Right ventricle myocardium inferior (tissue), 1 donor: ENCODE measurements at places on chromosomes 5 and 9. TPM values are rescaled to one million over a fixed set of nuclear protein-coding genes. Genes with fewer than 3 reads are reported as not detected.

The LHX2 gene
- not detected for total RNA-seq

The PGM5 gene
- 151 TPM for total RNA-seq

The NTNG2 gene
- total RNA-seq, result 1.4 TPM

DNA sequence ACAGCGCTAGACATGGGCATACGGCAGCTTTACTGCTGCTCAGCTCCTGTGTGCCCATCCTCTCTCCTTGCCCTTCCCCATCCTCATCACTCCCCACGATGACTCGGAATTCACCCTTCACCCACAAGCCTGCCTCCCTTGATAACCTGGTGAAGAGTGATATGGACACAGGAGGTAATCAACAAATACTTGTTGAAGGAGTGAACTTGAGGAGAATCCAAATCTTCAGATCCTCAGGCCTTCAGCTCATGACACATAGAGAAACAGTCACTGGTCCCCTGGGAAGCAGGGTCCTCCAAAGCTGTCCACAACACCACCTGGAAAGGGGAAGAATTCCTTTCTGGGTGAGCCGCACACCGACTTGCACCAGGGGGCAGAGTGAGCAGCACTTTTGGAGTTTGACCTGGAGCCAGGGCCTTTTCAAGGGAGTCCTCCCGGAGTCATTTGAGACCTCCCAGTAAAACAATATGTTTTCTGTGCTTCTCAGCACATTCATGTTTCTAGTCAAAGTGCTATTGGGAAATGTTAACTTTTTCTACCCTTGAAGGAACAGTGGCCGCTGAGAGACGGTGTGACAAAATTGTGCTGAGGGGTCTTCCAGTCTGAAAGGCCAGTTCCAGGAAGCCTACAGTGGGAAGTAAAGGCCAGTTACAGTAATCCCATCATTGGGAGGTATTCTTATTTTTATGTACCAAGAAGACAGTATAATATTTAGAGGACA lies 332.3 kb downstream of the CWC27 start:
- peak; percentile 68 for DNase-seq

GRCh38 chr5:176425138-176425537 lies 8.8 kb upstream of the CLTB start:
- no peak for DNase-seq

The CLIC3 gene
- total RNA-seq, result 1.1 TPM

DNA sequence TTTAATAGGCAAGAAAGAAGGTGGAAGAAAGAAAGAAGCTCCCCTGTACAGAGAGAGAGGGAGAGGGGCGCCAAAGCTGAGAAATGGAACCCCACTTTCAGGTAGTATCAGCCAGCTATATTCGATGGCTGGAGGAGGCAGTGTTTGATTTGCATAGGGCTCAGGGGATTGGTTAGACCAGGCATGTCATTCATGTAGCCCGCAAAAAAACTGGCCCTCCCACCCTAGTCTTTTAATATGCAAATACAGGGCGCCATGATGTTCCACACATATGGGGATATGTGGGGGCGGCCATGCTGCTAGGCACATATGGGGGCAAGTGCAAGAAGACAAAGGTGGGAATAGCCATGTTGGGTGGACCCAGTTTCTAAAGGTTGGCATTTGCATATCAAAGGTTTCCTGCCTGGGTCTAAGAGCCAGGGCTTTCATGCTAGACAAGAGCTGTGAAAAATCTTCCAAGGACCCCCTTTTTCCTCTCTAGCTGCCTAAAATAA lies 174.4 kb upstream of the ADRA1B start:
- no peak for DNase-seq

The LHX3 gene
- total RNA-seq, result not detected

The TMEM203 gene
- 44.6 TPM for total RNA-seq

The SAXO1 gene
- total RNA-seq, result not detected

The CER1 gene
- not detected for total RNA-seq

DNA sequence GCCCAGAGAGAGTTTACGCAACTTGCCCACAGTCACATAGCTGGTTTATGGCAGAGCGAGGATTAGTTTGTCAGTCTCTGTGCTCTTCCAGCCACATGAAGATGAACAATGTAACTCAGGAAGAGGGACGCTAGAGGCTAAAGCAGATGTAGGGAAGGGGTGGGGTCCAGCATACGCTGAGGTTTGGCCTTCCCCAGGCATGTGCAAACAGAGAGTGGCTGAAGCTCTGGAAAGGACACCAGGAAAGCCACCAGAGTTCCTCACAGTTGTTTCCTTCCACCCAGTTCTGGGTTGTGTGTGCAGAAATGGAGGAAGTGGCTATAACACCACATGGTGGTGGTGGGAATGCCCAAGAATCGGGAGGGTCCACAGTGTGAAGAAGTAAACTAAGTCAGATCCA lies 60.0 kb downstream of the SNX18 start:
- no peak for DNase-seq

DNA sequence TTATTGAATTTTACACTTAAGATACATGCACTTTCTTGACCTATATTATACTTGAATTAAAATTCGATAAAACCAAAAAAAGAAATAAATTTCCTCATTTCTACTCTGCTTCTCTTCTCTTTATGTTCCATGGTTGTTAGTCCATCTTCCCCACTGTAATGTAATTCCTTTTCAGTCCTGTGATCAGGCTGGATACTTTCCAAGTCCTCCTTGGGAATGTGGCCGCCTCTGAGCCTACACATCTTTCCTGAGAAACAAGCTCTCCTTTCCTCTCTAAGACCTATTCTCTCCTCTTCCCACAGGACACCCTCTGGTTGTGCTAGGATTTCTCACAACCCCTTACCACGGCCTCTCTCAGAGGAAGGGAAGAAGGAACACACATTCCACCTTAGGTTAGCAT lies 285.1 kb downstream of the DNAH5 start:
- no peak for DNase-seq

GRCh38 chr5:58185801-58186200 lies 274.1 kb downstream of the PLK2 start:
- no peak for DNase-seq

The RMRP gene
- total RNA-seq, result 15,747 TPM

The FGD3 gene
- 3.0 TPM for total RNA-seq

- no peak for DNase-seq
These were observed 218.4 kb downstream of the SPATA31D1 start for GRCh38 chr9:82206946-82207345.

DNA sequence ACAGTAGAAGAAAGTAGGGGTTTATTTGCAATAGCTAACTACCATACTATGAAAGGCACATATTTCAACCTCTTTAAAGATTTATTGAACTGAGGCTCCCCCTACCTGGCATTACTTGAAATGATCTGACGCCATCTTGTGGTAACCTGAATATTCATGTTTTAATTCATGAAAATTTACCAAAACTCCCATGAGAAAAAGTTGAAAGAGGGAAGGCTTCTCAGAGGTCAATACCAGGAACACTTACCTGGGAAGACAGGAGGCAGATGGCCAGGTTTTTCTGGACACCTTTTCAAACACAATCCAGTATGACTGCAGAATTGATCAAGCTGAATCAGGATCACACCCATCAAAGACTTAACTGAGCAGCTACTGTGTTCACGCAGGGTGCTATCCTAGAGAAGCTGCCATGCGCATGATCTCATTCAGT lies 9.4 kb downstream of the PRELID2 start:
- no peak for DNase-seq

The SH2D3C gene
- 21.3 TPM for total RNA-seq

DNA sequence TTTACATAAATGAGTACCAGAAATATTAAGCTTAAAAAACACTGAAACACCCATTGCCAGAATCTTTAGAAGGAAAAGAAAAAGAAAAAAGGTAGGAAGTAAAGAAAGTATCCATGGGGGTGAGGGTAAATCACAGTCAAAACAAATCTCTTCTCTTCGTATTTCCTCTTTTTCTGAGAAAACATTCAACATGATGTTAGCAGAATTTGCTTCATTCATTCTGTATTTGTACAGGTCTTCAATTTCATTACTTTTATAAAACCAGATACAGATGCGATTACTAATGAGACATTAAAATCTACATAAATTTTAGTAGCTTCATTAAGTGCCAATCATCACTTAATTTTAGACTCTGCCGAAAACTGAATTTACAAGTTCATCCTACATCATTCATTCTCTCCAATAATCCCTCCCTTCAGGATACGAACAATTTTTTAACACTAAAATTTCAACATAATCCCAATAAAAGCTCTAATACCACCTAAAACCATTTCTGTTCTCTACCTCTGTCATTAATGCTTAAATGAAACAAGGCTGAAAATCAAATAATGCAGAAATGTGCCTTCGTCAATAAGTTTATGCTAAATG lies 7.0 kb downstream of the NR3C1 start:
- no peak for DNase-seq

- DNase-seq, result peak; percentile 69
These were observed 417 bp downstream of the SRD5A1 start for GRCh38 chr5:6633469-6634245.

GRCh38 chr5:115602591-115603125 lies 379 bp upstream of the TICAM2 start:
- DNase-seq, result no peak

DNA sequence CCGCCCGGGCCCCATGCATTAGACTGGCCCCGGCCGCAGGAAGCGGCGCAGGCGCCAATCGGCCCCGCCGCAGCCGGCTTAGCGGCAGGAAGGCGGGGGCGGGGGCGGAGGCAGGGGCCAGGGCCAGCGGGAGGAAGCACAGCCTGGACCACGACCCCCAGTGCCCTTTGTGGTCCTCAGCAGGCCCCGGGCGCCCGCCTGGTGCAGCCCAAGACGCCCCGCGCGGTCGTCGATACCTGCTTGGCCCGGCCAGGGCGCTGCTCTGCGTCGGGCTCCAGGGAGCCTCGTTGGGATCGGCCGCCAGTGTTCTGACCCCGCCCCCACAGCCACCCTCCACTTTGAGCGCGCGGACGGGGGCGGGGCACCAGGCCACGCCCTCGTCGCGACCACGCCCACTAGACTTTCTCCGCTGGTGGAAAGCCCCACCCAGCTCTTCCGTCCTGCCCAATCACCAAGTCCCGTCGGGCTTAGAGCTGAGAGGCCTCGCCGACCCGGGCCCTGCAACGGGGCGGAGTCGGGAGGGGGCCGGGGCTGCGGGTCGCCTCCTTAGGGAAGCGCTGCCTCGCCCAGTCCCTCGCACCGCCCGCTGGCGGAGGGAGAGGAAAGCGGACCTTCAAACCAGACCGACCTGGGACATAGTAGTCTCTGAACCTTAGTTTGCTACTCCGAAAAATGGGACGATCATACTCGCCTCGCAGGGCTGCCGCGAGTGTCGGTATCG lies at the start of gene PDLIM7:
Gene PDLIM7, minus strand, starts transcription at position 313 of the 721 bp plus-strand sequence. CDS start 1,092 bp downstream, outside the sequence.
- peak; percentile 98 for DNase-seq

The IL9 gene
- not detected for total RNA-seq

DNA sequence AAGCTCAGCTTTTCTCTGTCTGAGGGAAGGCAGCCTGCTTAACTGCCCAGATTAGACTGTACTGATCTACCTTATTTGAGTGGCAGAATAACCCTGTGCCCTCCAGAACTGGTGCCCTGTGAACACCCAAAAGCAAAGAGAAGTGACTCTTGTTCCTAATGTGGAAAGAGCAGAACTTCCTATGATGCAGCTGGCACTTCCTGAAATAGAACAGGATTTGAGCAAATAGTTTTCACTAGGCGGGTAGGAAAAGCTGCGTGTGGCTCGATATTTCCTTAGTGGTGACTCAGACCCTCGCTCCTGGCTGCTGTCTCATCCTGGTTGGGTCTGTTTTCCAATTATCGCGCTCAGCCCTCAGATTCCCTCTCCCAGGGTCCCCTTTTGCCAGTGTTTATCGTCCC lies 89.9 kb downstream of the SH3TC2 start:
- DNase-seq, result no peak

The AK3 gene
- total RNA-seq, result 198 TPM

- DNase-seq, result no peak
These were observed 23.9 kb downstream of the TLE1 start for GRCh38 chr9:81665322-81665871.
